Hematopoietic multipotent progenitor cell (in vitro differentiated cells): ENCODE measurements at places on chromosomes 16 and 17. TPM values are rescaled to one million over a fixed set of nuclear protein-coding genes. Genes with fewer than 3 reads are reported as not detected.

GRCh38 chr16:3514621-3515020, 13.8 kb downstream of the CLUAP1 start:
- DNase-seq: no peak

SPATA22 gene
- total RNA-seq: 0.27 TPM

KIFC3 gene
- total RNA-seq: 38.8 TPM

DNA sequence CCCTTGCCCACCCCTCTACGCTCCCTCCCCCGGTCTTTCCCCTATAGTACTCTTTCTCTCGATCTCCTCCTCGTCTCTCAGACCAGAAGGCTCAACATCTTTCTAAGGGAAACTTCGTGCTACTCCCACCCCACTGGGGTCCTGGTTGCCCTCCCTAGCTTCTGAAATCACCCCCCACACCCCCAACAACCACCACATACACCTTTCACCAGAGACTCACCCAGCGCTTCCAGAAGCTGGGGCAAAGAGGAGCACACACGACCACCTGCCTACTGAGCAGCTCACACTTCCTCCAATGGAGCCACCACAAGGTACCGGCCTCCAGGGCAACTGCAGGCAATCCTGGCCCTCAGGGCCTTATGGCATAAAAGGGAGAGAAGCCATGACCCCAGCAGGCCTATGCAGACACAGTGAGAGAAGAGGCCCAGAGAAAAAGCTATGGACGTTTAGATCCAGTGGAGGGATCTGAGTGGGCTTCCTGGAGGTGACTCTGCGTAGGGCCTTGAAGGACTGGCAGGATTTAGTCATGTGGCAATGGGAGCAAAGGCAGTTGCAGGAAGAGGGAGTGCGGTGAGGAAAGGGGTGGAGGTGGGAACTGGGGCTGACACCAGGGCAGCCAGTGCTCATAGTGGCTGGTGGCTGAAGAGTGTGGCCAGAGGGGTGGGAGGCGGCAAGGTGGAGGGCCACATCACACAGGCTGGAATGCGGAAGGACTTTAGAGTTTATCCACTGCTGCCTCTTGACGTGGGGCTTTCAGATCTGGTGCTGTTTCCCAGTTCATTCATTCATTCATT, 12.1 kb upstream of the TMEM92 start:
- DNase-seq: no peak

DNA sequence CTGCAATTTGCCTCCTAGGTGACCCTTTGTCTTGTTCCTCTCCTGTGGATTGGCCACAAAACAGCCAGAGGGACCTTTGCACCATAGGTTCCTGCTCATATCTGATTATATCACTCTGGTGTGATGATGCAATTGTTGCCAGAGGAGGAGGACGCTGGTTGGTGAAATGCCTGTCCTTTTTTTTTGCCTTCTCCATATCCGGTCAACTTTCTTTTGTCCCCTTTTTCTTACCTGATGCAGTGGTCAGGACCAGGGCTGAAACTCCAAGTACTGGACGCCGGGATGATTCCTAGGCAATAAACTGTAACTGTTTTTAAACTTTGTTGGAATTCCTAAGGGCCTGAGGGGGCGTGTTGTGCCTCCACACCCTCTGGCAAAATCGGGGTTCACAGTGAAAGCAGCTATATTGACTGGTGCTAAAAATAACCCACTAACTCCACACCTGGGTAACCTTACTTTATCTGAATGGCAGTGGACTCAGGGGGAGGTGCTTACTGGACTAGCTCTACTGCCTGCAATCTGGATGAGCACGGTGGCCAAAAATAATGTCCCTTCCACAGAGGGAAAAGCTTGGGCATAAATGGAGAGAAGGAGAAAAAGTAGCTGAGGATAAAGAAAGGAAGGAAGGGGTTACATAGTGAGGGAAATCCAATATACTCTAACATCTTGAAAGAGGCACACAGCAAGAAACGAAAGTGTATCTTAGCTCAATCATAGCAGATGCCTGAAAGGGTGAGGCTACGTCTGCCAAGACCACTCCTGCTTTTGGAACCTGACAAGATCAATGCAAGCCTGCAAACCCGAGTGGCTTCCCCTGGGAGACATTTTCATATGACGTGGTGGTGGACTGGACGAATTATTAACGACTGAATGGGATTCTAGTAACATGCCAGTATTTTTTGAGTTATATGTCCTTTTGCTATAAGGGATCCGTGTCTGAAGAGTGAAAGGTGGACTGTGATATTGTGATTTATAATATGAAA, 28.4 kb upstream of the ZNF423 start:
- no peak for DNase-seq

- no peak for DNase-seq
Observed at GRCh38 chr17:34527136-34527907, 52.1 kb upstream of the TMEM132E start.

- DNase-seq: no peak
Observed at GRCh38 chr17:74433421-74434121, 1.7 kb downstream of the GPRC5C start.

HSD11B2 gene
- total RNA-seq: 0.27 TPM

DNA sequence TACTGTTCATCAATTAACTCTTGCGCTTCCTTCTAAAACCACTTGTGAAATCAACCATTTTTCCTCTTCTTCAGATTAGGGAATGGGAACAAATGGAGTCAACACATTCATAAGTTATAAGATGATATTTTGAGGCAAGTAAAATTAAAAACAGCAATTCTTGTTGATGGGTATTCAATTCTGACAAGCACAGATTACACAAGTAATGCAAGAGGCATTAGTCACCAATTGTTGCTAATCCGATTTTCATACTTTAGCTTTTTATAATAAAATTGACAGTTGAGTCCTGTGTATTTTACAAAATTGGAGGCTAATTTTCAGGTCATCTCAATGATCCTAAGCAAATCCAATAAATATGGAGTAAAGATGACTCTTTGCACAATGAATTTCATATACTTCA, 918.4 kb upstream of the SOX9 start:
- no peak for DNase-seq

DNA sequence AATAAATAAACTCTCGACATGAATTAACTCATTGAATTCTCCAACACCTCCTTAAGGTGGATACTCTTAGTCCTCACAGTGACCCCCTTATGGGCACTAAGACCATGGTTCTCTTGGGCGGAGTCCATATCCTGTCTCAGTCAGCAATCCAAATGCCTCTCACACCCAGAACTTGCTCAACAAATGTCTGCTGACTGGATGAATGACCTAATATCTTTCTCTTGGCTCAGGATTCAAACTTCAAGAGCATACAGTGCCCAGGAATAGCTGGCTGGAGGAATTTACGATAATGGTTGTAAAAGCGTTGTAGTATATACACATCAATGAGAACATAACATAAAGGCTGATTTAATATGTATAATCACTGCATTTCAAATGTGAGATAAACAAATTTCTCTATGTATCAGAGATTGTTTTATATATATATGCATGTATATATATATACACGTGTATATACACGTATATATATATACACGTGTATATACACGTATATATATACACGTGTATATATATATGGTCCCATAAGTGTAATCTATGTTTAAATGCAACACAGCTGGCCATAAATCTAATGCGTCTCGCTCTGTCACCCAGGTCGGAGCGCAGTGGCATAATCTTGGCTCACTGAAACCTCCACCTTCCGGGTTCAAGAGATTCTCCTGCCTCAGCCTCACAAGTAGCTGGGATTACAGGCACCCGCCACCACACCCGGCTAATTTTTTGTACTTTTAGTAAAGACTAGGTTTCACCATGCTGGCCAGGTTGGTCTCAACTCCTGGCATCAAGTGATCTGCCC, 6.5 kb upstream of the UBB start:
- DNase-seq: no peak

DNA sequence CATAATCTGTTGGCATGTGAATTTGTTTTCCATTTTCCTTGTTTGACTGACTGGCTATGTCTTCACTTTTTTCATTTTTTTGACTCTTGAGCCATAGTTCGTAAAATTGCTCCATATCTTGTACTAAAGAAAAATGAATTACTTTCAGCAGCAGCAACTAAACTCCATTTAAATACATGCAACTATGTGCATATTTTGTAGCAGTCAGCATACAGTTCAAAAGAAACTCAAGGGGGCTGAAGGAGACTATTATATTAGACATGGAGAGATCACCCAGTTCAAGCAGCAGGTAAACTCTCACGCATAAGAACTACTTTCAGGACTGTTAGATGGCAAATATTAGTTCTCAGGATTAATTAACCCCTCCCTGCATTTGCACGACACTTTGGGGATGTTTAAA, 13.6 kb upstream of the TXNDC11 start:
- DNase-seq: no peak

GRCh38 chr16:56477096-56477878, 25.9 kb downstream of the OGFOD1 start:
- DNase-seq: no peak

DNA sequence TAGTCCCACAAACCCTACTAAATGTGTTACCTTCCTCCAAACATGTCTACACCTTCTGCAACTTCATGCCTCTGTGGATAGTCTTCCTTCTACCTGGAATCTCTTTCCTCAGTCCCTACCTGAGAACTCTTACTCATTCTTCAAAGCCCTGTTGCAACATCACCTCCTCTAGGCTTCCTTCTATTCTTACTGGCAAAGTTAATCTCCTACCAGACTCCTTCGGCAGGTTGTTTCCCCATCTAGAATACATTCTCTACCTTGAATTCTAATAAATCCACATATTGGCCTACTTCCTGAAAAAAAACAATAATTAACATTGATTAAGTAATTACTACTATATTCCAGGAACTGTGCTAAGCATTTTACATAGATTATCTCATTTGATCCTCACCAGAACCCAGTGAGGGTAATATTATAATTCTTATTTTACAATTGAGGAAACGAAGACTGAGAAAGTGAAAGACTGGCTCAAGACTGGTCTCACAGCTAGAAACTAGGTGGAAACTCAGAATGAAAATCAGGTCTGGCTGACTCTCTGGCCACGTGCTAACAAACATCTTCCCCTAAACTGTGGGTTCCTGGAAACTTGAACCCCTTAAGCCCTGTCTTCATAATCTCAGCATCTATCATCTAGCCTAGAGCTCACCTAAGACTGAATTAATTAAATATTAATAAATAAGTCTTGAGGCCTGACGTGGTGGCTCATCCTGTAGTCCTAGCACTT, 4.6 kb upstream of the STAT3 start:
- DNase-seq: no peak

DNA sequence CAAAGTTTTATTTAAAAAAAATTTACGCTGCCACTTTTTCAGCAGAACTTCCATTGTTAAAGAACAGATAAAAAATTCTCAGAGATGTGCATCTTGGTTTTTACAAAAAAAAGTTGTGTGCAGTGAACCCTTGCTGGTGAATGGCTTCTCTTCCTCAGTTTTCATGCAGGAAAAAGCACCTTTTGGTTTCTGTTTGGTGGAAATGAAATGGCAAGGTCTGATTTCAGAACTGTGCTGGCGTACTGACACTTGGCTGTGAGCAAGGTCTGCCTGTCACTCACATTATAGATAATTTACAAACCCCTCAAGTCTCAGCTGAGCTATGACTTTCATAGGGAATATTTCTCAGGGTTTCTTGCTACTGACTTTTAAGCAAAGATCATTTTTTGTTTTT, 5.7 kb upstream of the SALL1 start:
- DNase-seq: no peak

DNA sequence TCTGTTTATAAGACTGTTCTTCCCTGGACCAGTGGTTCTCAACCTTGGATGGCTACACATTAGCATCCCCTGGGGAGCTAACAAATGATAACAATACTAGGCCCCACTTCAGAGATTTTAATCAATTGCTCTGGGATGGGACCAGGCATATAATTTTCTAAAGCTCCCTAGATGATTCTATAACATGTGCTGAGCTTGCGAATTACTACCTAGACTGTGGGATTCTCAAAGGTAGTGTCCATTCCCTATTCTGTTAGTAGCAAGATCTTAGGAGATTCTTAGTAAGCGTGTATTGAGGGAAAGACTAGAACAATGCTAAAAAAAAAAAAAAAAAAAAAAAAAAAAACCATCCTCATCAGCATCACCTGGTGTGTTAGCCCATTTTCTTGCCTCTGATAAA, 412.0 kb upstream of the CDH5 start:
- no peak for DNase-seq

CCDC102A gene
- total RNA-seq: 30.4 TPM

- DNase-seq: no peak
Observed at GRCh38 chr17:71430281-71430680, 690.5 kb upstream of the SOX9 start.

GRCh38 chr16:64669573-64669972, 452.3 kb downstream of the CDH11 start:
- no peak for DNase-seq

DNA sequence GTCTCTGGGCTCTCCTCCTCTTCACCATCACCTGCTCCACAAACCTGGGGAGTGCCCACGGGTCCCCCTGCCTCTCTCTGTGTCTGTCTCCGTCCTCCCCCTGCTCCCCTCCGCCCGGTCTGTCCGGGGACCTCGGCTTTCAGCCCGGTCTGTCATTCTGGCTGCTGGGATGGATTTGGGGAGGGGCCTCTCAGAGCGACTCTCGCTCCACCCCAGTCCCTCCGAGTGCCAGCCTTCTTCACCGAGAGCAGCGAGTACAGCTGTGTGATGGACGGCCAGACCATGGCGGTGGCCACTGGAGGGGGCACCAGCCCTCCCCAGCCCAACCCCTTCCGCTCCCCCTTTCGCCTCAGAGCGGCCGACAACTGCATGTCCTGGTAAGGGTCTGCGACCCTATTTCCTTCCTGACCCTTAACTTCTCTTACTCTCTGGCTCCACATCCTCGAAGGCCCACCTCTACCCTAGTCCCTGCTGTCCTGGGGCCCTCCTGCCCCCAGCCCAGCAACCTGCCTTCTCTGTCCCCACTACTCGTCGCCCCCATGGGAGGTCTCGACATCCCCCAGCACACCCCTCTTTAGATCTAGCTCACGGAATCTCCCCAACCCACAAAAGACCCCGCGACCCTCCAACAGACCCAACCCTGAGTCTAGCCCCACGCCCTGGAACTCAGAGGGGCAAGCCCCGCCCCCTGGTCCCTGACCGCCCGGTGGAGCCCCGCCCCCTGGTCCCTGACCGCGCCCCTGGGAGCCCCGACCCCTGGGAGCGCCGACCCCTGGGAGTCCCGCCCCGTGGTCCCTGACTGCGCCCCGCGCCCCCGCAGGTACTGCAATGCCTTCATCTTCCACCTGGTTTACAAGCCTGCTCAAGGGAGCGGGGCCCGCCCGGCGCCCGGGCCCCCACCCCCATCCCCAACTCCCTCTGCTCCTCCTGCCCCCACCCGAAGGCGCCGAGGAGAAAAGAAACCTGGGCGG, 5.6 kb upstream of the CXCL16 start:
- no peak for DNase-seq

- peak; percentile 18 for DNase-seq
Observed at GRCh38 chr16:49528866-49529288, 155.3 kb downstream of the C16orf78 start.

DNA sequence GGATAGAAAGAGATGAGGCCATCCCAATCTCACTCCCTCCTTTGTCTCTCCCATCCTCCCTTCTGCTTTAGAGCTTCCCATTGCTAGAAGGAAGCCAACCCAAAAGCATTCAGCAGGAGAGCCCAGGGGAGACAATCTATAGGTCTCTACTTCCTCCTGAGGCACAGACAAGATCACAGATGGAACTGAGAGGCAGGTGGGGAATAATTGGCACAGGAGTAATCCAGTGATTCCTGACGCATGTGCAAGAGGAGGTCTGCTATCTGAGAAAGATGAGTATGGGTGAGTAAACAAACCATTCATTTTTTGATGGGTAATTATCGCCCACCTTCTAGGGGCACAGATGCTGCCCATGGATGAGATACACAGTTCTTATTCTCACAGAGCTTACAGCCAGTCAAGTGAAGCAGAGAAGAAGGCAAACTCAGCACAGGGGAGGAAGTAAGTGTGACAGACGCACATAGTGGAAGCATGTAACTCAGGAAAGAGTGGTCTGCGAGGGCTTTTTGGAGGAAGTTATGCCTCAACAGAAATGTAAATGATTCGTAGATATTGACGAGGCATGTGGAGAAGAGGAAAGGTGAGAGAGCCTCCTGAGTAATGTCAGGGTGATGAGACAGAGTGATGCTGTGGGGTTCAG, 88.9 kb upstream of the HLF start:
- DNase-seq: peak; percentile 72
